ENCODE measurements at places on chromosomes 4 and X. TPM values are rescaled to one million over a fixed set of nuclear protein-coding genes. Genes with fewer than 3 reads are reported as not detected.

MAMLD1 gene
- total RNA-seq: 6.4 TPM

PAGE4 gene
- total RNA-seq: not detected

USO1 gene
- 18.1 TPM for total RNA-seq

TRIM2 gene
- total RNA-seq: 1.4 TPM

L1CAM gene
- 20.2 TPM for total RNA-seq

DCLK2 gene
- total RNA-seq: 8.0 TPM

IDH3G gene
- 65.9 TPM for total RNA-seq

PNMA6E gene
- not detected for total RNA-seq

NSG1 gene
- total RNA-seq: 9.9 TPM

MED12 gene
- 9.2 TPM for total RNA-seq

FAAH2 gene
- total RNA-seq: 0.54 TPM
